ENCODE measurements at places on chromosomes 12 and 14.

- DNase-seq, result no peak
Observed at GRCh38 chr12:113054948-113055486, 1.5 kb upstream of the DTX1 start.

DNA sequence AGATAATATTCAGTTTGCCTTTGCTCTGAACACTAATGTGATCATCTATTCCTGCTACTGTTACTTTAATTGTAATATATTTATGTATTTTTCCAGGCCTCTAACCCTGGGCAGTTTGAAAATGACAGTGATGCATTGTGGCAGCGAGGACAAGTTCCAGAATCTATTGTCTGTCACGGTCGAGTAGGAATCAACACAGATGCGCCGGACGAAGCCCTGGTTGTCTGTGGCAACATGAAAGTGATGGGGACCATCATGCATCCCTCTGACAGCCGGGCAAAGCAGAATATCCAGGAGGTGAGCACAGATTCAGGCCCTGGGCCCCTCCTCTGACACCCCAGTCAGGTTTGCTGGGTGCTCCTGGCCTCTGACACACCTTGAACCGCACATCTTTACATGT lies 78.5 kb downstream of the MYRFL start:
- no peak for DNase-seq

GRCh38 chr12:52238916-52239646 lies 6.0 kb downstream of the KRT7 start:
- DNase-seq, result no peak

DNA sequence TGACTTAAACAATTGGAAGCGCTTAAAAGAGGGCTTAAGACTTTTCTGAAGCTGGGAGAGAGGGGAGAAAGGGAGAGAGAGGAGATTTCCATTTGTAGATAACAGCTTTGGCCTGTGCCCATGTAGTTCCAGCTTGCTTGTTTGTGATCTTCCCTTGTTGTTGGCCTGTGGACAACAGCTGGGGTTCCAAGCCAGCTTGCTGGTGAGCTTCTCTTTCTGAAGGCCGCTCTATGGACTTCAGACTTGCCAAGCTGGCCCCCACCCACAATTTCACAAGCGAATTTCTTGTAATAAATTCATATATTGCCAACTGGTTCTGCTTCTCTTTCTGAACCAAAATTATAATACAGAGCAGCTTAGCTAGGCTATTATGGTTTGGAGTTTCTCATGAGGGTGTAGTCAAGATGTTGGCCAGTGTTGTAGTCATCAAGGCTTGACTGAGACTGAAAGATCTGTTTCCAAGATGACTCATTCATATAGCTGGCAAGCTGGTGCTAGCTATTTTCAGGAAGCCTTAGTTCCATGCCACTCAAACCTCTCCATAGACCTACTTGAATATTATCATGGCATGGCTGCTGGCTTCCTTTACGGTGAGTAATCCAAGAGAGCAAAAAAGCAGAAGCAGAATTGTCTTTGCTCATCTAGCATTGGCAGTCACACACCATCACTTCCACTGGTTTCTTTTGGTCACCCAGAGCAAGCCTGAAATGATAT lies 89.4 kb downstream of the ATP23 start:
- no peak for DNase-seq

- no peak for DNase-seq
Observed at GRCh38 chr14:81455390-81455789, 55.3 kb upstream of the STON2 start.

GRCh38 chr14:50978888-50979287 lies 34.6 kb upstream of the PYGL start:
- DNase-seq, result no peak

- DNase-seq, result no peak
Observed at GRCh38 chr12:107439026-107439738, 246.4 kb upstream of the PWP1 start.

GRCh38 chr14:65783576-65783975 lies 371.0 kb downstream of the FUT8 start:
- DNase-seq, result no peak

GRCh38 chr12:69105101-69105962 lies 134.0 kb upstream of the CPSF6 start:
- DNase-seq, result no peak

DNA sequence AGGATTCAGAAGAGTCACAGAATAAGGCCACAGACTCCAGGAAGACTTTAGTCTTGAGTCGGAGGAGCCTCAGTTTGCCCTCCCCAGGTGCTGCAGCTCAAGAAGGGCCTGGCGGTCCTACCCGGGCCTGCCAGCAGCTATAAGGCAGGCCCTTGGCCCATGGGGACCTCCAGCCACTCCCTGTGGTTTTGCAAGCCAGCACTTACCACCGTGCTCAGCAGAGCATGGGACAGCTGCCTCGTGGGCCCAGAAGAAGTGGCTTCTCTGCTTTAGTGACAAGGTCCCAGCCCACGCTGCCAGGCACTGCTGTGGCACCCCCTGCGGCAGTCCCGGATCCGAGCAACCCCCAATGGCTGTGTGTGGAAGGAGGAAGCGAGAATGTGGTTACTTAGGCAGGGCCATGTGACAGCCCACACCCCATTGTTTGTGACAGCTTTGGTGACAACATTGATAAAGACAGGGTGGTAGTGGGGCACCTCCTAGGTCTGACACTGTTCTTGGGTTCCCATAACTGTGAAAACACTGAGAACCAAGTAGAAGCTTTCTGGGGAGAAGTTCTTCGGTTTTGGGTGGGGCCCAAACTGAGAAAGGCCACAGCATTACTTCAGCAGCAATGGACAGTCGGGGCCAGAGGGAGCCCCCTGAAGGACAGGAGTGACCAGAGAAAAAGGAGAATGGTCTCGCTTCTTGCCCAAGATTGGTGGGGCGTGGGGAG lies at the start of gene SELPLG:
TSS of gene SELPLG (minus strand) at position 361 of the 715 bp plus-strand sequence. CDS start 9,587 bp downstream, outside the sequence.
- peak; percentile 73 for DNase-seq

GRCh38 chr14:60599727-60600126 lies 49.5 kb downstream of the SIX1 start:
- no peak for DNase-seq

DNA sequence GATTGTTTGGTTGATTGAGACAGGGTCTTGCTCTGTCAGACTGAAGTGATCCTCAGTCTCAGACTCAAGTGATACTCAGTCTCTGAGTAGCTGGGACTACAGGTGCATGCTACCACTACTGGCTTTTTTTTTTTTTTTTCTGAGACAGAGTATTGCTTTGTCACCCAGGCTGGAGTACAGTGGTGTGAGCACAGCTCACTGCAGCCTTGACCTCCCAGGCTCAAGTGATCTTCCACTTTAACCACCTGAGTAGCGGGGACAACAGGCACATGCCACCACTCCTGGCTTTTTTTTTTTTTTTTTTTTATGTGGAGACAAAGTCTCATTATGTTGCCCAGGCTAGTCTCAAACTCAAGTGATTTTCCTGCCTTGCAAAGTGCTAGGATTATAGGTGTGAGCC lies 31.8 kb downstream of the CPSF2 start:
- DNase-seq, result no peak

DNA sequence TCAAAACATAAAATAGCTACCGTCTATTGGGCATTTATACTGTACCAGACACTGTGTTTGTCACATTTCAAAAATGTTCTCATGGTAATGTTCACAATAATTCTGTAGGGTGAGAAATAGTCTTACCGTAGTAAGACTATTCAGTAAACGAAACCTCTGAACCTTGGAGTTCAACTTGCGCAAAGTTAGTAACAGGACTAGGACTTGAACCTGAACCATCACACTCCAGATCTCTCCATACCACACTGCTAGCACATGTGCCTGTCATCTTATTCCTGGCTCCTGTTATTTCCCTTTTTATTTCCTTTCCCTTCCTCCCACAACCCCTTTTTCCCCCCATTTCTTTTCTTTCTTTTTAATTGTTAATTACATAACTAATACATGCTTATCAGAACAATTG lies 65.4 kb downstream of the PLEKHA5 start:
- no peak for DNase-seq

GRCh38 chr12:30796313-30796780 lies 41.6 kb upstream of the CAPRIN2 start:
- DNase-seq, result peak; percentile 32

- no peak for DNase-seq
Observed at GRCh38 chr14:99253890-99254289, 18.1 kb downstream of the BCL11B start.

DNA sequence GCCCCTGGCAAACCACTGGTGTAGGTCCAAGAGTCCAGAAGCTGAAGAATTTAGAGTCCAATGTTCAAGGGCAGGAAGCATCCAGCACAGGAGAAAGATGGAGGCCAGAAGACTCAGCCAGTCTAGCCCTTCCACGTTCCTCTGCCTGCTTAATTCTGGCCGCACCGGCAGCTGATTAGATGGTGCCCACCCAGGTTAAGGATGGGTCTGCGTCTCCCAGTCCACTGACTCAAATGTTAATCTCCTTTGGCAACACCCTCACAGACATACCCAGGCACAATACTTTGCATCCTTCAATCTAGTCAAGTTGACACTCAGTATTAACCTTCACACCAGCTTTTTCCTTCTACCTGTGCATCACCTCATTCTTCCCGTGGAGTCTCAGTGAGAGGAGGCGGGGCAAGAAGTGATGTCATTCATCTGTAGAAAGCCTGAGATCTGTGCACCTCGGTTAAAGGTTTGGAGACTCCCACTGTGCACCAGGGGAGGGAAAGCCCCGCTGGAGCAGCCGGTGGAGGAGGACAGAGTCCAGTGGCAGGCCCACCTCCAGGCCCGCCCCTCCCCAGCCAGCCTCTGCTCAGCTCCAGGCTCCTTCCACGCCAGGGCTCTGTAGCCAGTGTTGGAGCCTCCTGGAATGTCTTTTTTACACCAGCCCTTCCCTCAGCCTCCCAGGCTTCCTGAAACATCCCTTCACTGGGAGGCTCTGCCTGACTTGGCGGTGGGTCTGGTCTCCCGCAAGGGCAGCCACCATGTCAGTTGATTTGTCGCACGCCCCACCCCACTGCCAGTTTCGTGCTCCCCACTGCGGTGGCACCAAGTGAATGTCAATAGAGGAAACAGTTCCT lies 80.1 kb upstream of the DYNC1H1 start:
- DNase-seq, result no peak

- DNase-seq, result no peak
Observed at GRCh38 chr12:114697741-114698565, 14.0 kb upstream of the TBX3 start.

DNA sequence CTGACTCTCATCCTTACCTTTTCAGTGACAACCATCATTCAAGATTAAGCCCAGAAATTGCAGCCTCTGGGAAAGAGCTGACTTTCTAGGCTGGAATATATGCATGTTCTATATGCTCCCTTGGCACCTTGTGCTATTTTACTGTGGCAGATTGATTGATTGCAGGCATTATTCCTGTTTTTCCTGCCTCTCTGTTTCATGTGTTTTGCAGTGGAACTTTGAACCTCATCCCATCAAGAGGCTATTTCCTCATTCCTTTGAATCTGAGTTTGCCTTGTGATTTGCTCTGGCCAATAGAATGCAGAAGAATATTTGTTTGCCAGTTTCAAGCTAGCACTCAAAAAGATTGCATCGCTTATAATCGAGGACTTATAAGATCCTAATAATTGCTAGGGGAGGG lies 174.8 kb upstream of the DCN start:
- no peak for DNase-seq

- DNase-seq, result no peak
Observed at GRCh38 chr12:116259800-116260577, 17.5 kb downstream of the MED13L start.

GRCh38 chr12:129067491-129067890 lies 214.2 kb downstream of the GLT1D1 start:
- DNase-seq, result no peak

- no peak for DNase-seq
Observed at GRCh38 chr14:50668826-50669143, 679 bp upstream of the SAV1 start.

- no peak for DNase-seq
Observed at GRCh38 chr12:26713885-26714383, 119.1 kb downstream of the ITPR2 start.

- no peak for DNase-seq
Observed at GRCh38 chr12:65612440-65612839, 211.8 kb upstream of the HMGA2 start.

- DNase-seq, result peak; percentile 93
Observed at GRCh38 chr12:8697476-8698131, at the start of gene RIMKLB. TSS of gene RIMKLB (plus strand) at chr12:8697991. CDS start at chr12:8713867, 15,876 bp downstream.

GRCh38 chr14:95535226-95536021 lies 574 bp downstream of the GLRX5 start:
- DNase-seq, result peak; percentile 62

- no peak for DNase-seq
Observed at GRCh38 chr12:110756611-110757010, 13.9 kb upstream of the PPP1CC start.

DNA sequence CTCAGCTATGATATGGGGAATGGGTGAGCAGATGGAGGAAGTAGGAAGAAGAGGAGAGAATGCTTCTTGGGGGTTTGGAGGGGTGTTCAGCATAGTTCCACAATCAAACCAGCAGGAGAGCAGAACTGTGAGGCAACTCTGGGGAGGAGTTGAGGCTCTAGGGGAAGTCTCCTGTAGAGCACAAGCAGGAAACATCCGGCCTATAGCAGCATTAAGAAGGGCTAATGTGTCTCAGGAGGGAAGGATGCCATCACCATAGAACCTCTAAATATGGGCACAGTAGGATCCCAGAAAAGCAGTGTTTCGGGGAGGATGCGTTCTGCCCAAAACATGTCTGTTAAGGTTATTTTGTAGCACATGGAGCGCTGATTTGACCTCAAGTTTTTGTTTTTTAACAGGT lies 8.4 kb upstream of the SALL2 start:
- DNase-seq, result no peak

Measured in left ventricle myocardium superior (tissue), 1 donor.